ENCODE measurements at places on chromosomes 3 and 15. TPM values are rescaled to one million over a fixed set of nuclear protein-coding genes. Genes with fewer than 3 reads are reported as not detected.

- DNase-seq, result no peak
These were observed 17.8 kb downstream of the CGGBP1 start for GRCh38 chr3:88041005-88041404.

DNA sequence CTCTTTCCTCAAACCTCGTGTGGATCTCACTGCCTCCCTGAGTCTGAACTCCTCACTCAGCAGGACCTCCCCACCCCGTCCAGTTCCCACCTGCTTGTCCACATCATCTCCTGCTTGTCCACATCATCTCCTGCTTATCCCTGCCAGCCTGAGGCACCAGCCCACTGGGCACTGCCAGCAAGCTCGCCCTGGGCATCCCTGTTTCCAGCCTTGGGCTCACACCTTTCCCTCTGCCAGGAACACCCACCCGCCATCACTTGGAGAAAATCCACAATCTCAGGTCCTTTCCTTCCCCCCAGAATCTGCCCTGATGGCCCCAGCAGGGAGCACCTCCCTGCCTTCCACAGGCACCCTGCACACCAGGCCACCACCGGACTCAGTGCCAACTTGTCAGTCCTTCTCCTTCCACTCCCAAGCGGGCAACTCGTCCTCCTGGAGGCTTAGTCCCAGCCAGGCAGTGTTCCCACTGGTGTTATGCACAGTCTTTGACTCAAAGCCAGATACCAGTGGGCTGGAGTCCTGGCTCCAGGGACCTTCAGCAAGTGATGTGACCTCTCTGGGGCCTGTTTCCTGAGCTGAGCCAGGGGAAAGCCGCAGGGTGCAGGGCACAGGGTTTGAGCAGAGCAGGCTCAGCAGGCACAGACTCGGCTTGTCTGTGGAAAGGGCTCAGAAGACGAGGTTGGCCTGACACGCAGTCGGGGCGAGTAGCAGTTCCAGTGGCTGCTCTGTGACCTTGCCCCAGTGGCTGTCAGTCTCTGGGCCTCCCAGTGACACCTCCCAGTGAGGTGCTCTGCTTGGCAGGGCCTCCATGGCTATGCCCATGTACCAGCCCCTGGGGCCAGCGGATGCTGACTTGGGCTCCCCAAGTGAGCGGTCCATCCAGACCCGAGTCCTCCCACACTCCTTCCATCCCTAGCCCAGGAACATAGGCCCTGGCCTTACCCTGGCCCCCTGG lies 9.5 kb upstream of the MESP2 start:
- no peak for DNase-seq

The CFAP161 gene
- total RNA-seq, result not detected

GRCh38 chr3:99012051-99012450 lies 110.6 kb upstream of the DCBLD2 start:
- DNase-seq, result no peak

The ADGRG7 gene
- 18.3 TPM for total RNA-seq

DNA sequence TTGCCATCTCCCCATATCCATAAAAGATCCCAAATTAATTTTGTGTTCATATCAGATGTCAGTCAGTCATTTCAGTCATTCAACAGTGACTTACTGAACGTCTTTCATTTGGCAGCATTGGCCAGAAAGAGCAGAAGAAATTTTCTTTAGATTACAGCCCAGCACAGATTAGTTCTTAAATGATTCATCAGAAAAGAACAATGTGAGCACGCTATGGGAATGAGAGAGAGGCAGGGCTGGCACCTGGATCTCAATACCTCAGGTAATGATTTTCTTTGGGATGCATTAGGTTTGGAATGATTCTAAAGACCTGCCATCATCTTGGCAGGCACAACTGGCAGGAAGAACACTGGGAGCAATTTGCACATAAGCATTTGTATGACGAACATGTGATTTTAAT lies 41.6 kb downstream of the FBN1 start:
- no peak for DNase-seq

DNA sequence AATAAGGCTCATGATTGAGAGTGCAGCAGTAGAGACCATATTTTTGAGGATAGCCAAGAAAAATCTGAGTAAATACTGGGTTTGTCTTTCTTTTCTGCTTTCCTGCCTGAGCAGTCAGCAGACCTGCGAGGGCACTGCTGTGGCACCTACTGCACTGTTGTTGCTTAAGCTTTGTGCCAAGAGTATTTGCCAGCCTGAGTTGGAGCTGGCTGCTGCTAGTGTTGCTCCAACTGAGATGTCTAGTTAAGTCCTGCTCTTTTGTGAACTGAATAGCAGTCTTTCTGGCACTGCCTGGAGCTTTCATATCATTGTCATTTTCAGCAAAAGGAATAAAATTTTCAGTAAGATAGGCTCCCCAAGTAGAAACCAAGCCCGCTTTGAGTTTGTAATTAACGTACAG lies 214.5 kb upstream of the P2RY1 start:
- no peak for DNase-seq

- no peak for DNase-seq
These were observed 121.8 kb downstream of the CTNNB1 start for GRCh38 chr3:41320953-41321641.

DNA sequence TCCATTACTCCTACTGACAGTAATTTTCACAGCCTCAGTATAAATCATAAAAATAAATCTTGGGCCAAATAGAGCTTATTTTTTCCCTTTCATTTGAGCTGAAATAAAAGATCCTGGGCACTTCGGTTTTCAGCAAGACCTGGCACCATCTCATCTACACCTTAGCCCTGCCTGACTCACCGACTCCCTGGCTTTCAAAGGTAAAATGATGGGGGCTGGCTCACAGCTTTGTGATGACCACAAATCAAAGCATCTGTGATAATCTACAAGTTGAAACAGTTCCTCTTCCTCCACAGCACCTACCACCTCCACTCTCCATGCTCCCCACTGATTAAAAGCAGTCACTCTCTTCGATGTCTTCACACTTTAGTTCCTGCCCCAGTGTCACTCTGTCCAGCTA lies 27.6 kb downstream of the DET1 start:
- no peak for DNase-seq

DNA sequence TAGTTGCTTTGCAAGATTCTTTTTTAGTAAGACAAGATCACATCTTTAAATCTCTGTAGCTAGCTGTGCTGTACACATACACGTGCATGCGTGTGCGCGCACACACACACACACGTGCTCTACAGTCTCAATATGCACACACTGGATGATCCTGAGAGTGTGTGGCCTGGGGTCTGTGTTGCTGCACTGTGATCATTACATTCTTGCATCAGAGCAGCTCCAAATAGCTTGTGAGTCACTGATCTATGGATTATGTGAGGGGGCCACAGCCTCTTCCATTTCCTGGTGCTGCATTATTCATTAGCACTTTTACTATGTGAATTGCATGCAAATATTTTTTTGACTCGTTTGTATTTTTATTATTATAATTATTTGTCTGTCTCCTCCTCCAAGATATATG lies 34.6 kb downstream of the MCTP2 start:
- no peak for DNase-seq

The TYRO3 gene
- 0.82 TPM for total RNA-seq

The GOLGA8H gene
- 0.32 TPM for total RNA-seq
